ENCODE measurements at places on chromosomes 6 and 20.

DNA sequence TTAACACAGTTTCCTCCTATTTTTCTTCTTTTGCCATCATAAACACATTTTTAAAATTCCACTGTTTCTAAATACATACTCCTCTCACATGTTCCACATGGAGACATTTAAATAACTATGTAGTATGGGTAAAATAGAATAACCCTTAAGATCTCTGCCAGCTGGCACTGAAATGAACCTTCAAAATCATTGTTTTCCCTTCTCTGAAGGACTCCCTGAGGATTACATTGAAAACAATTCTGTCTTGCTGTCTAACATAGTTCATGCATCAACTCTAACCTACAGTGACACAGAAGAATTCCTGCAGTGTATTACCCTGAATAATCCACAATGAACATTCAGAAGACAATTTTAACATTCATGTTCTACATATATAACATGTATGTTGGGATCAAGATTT lies 1361.8 kb upstream of the CITED2 start:
- DNase-seq: no peak

DNA sequence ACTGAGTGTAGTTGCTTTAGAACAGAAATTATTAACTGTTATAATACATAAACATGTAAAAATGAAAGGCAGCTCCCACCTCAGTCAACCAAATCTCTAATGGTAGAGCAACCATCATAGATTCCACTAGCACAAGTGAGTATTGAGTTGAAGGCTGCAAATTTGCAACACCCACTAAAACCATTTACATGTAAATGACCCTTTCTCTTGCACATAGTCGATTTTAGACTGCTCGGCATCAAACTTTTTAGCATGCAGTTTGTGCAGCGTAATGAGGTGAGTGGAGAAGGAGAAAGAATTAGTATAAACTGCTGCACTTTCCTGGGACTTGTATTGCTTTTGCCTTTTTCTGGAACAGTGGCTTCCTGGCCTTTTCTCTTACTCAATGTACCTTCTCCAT lies 62.8 kb downstream of the FBXO5 start:
- DNase-seq: no peak

- peak; percentile 49 for DNase-seq
These were observed 1.8 kb downstream of the SLA2 start for GRCh38 chr20:36644032-36644705.

DNA sequence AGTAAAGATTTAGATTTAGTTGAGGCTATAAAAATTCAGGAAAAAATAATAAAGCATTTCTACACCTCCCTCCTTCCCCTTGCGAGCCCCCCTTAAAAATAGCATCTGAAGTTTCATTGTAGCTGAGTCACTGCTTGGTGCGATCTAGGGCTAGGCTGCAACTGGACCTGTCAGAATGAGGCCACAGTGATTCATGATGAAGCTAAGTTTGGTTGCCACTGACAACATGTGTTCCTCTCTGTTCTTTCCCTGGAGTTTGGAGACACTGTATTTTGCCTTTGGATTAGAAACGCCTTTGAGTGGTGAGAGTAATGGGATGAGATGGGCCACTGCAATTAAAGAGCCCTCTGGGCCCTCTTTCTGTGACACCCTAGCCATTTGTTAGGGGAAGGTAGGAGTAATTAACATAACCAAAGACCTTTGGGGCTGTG lies 334.1 kb downstream of the NRN1 start:
- DNase-seq: no peak

DNA sequence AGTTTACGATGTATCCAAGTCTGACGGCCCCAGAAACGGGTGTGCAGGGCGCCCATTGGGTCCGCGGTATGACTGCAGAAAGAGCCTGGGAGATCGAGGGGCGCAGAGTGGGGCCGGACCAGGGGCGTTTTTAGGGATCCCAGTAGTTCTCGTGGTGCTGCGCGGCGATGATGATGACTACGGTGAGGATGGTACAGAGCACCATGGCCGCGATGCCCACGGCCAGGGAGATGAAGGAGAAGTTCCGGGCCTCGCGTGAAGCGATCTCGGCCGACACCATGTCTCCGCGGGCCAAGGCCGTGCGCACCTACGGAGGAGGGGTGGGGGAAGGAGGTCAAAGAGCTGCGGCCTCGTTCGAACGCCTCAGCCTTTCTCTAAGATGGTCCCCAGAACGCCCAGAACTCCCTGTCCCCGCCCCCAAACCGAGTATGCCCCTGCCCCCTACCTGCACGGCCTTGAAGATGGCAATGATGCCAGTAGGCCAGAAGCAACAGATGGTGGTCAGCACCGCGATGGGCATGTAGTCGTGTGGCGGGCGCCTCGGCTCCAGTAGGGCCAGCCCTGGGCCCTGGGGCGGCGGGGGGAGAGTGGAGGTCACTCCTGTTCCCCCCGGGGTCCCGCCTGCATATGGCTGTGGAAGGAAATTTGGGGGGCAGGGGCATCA lies 2.5 kb downstream of the PRRT1 start:
- DNase-seq: no peak

- no peak for DNase-seq
These were observed 323.3 kb upstream of the NT5E start for GRCh38 chr6:85126485-85127167.

- DNase-seq: no peak
These were observed 4.6 kb downstream of the IP6K3 start for GRCh38 chr6:33742092-33742491.

Data from T-helper 1 cell (primary cell).